ENCODE measurements at places on chromosomes 13 and 19.

DNA sequence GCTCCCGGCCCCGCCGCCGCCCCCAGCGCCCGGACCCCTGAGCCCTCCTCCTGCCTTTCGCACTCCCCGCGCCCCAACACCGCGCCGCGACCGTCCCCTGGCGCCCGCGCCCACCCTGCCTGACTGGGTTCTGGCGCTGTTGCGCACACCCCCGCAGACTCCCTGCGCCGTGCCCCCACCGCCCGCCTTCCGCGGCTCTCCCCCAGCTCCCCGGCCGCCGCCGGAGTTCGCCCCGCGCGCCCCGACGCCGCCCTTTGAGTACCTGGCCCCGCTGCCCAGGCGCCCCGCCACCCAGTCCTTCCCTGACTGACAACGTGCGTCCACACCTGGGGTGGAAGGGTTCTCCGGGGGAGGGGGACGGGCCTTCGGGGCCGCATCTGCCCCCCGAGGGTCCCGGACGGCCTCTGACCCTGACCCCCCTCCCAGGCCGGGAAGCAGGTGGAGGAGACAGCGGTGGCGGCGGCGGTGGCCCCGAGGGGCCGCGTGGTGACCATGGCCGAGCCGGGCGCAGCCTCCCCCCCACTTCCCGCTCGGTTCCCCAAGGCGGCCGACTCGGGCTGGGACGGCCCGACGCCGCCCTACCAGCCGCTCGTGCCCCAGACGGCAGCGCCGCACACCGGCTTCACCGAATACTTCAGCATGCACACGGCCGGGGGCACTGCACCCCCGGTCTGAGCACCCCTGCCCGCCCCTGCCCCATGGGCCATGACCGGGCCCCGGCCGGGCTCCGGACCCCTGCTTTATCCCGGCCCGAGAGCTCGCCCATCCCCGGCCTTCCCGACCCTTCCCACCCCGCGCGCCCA is 1.4 kb upstream of the MEGF8 start:
- no peak for DNase-seq

GRCh38 chr13:24271601-24272451 is 37.6 kb upstream of the C1QTNF9 start:
- DNase-seq: peak; percentile 54

DNA sequence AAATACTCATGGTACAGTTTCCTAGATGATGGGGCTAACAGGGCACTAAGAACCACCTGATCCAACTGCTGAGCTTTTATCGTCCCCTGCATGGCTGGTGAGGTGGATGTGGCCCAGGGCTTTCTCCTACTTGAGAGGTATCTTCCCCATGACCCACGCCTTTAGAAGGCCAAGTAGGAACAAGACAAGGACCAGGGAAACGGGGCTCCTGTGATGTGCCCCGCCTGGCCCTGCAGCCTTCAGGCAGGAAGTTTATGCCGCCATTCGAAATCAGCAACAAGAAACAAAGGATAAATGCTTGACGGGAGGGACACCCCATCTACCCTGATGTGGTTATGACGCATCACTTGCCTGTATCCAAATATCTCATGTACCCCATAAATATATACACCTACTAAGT is 4.1 kb downstream of the NLRP13 start:
- no peak for DNase-seq

DNA sequence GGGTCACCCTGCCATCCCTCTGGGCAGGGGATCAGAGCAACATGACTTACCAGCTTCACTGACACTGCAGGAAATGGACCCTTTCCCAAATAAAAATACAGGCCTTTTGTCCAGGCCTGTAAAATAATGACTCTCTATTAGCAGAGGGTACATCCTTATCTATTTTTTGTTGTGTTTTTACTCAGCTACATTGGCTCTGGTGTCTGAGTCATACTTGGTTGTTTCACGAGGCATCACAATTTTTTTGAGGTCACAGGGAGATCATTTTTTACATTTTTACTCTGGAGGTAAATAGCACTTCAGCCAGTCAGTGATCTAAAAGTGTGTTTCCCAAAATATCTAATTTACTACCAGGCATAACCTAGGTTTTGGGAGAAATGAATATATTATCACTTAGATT is 6.9 kb upstream of the HTR2A start:
- no peak for DNase-seq

DNA sequence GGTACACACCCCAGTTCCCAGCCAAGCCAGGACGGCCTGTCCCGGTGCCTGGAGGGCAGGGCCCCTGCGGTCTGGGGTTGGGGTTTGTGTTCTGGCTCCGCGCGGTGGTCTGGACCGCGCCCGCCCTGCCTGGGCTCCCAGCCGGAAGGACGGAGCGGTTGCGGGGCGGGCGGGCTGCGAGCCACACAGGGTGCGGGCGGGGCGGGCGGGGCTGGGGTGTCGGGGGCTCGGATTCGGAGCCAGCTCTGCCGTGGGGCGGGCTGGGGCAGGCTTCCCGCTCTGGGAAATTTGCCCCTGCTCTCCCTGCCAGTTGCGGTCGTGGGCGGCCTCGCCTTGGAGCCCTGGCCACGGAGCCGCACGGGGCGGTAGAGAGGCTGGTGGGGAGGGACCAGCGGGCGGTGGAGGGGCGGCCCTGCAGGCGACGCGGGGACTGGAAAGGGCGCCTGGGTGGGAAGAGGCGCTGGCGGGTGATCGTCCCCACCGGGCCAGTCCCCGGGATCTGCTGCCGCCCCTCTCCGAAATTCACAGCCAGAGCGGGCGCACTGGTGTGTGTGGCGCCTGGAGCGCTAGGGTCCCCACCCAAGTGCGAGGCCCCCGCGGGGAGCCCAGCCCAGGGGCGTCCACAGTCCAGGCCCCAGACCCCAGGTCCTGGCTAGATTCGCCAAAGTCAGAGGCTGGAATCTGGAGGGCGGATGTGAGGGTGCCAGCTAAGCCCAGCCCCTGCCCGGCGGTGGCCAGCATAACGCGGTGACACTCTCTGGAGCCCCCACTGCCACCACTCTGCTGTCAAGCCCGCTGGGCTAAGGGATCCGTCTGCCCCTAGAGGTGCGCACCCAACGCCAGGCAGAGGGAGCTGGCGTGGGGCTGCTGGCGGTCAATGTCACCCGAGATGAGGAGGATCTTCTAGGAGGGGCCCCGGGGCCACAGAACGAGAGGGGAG is 11.0 kb upstream of the ZNF492 start:
- DNase-seq: no peak

DNA sequence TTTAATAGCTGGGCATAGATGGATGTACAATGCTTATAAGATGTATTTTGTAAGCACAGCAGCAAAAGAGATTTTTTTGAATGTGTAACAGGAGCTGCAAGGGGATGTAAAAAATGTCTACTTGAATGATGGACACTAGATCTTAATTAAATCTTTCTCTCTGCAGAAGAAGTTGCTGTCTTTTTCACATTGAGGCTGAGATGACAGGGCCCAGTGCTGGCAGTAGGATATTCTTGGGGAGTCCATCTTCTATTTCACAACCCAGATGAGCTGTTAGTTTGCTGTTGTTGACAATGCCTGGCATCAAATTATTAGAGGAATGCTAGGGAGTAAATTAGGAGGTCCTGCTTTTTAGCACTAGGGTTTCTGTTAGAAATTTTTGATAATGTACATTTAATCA is 698.7 kb downstream of the SLITRK5 start:
- DNase-seq: no peak

- DNase-seq: no peak
Measured at GRCh38 chr13:24632382-24633121, 47.7 kb upstream of the ATP12A start.

All from right forelimb (tissue), 1 donor.